PC-3 (cell line): ENCODE measurements at places on chromosomes 3 and 15. TPM values are rescaled to one million over a fixed set of nuclear protein-coding genes. Genes with fewer than 3 reads are reported as not detected.

The SEMA3F gene
- 47.3 and 50.5 TPM in 2 replicates for total RNA-seq

The MAPKAPK3 gene
- 142 and 174 TPM in 2 replicates for total RNA-seq

The NLGN1 gene
- 0.77 and 0.92 TPM in 2 replicates for total RNA-seq

The GOLGA6D gene
- not detected in 2 replicates for total RNA-seq

The NOX5 gene
- total RNA-seq: 237 and 339 TPM in 2 replicates

The CEMIP gene
- total RNA-seq: 3.1 and 4.0 TPM in 2 replicates

The LRRC15 gene
- total RNA-seq: 0.29 and 0.36 TPM in 2 replicates

The GOLGA6B gene
- 0.11 TPM in 1 of 2 replicates, not detected in the other for total RNA-seq

DNA sequence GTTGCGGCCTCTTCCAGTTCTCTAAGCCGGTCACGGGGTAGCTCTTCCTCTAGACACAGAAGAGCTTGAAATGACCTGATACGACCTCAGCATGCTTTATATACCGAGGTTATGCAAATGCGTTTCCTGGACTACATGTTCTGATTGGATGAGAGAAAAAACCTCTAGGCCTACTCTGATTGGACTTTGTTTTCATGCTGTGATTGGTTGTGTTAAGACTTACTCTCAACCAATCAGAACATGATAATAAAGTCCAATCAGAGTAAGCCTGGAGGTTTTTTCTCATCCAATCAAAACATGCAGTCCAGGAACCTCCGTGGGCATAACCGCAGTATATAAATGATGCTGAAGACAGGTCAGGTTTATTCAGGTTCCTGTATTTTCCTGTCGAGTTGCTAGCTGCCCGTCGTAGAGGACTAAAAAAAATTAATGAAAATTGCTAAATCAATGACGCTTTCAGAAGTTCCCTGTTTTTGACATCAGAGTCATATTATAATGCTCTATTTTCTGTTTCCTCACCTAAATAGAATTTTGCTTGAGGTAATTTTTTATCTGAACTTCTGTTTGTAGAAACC lies 177.4 kb downstream of the POTEB3 start:
- peak; percentile 1 for DNase-seq

- DNase-seq: peak; percentile 77
Measured at GRCh38 chr15:74053941-74054529, 28.3 kb downstream of the GOLGA6A start.

DNA sequence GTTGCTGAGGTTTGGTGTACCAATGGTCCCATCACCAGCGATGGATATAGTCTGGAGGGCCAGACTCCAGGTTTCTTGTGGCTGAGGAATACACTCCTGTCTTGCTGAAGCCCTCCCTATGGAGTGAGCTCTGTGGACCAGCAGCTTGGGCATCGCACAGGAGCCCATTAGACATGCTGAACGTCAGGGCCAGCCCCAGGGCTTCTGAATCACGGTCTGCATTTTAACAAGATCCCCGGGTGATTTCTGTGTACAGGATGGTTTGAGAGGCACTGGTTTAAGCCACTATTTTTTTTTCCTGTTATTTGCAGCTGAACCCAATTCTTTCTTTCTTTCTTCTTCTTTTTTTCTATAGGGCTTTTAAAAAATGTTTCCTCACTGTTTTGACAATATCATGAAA lies 69.5 kb upstream of the XCR1 start:
- DNase-seq: no peak

DNA sequence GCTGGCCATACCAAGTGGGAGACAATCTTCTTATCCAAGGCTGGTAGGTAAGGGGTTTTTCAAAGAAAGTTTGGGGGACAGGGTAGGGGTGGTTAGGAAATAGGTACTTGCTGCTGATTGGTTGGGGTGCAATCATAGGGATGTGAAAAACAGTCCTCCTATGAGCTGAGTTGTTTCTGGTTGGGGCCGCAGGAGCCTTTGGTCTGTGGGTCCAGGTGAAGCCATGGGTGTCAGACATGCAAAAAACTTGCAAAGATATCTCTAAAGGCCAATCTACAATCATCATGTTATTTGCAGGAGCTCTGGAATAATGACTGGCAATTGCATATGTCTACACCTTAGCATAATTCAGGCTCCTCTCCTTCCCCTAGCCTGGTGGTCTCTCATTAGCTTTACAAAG lies 982.3 kb downstream of the DIPK2A start:
- DNase-seq: no peak

DNA sequence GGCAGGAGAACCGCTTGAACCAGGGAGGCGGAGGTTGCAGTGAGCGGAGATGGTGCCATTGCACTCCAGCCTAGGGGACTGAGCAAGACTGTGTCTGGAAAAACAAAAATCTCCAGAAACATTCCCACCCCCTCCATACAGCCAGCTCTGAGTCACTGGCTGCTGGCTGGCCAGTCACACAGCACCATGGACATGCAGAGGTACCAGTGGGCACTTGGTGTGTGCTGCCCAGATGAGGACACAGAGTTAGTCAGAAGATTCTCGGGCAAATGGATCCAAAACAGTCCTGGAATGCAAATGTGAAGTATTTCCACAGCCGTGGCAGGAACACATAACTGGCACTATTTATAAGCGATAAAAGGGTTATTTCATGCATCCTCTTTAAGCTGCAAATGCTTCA lies 44.6 kb downstream of the BDH1 start:
- DNase-seq: peak; percentile 44

DNA sequence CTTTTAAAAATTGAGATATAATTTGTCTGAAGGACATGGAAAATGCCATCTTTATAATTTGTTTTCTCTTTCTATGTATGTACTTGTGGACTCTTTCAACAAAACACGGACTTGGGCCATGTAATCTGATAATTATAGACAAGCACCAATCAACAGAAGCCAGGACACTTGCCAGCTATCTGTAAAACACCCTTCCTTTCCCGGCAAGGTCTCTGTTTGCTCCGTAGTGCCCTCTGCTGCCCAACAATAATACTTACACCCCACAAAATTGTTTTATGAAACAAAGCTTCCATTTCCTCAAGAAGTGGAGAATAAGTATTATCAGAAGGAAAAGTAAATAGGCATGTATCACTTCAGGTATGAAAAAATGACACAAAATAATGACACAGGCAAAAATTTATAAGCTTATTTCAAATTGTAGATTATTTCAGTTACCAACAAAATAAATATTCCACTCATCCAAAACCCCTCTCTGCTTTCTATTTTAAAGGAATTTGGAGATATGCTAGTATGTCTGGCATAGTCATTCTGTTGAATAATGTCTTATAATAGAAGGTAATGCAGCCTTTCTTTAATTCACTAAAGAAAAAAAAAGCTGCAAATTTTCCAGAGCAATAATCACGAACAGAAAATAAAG lies 32.8 kb downstream of the MYH15 start:
- peak; percentile 78 for DNase-seq

- DNase-seq: no peak
Measured at GRCh38 chr15:59312205-59312604, 60.5 kb downstream of the MYO1E start.

GRCh38 chr15:69489073-69489571 lies 36.5 kb downstream of the RPLP1 start:
- DNase-seq: peak; percentile 13

DNA sequence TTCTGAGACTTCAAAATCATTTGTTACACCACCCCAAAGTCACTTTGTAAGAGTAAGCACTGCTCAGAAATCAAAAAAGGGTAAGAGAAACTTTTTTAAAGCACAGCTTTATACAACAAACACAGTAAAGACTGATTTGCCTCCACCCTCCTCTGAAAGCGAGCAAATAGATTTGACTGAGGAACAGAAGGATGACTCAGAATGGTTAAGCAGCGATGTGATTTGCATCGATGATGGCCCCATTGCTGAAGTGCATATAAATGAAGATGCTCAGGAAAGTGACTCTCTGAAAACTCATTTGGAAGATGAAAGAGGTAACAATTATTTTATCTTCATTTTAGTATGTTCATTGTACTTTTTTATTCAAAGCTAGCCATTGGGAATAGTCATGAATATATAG lies 32.6 kb downstream of the BLM start:
- DNase-seq: no peak

DNA sequence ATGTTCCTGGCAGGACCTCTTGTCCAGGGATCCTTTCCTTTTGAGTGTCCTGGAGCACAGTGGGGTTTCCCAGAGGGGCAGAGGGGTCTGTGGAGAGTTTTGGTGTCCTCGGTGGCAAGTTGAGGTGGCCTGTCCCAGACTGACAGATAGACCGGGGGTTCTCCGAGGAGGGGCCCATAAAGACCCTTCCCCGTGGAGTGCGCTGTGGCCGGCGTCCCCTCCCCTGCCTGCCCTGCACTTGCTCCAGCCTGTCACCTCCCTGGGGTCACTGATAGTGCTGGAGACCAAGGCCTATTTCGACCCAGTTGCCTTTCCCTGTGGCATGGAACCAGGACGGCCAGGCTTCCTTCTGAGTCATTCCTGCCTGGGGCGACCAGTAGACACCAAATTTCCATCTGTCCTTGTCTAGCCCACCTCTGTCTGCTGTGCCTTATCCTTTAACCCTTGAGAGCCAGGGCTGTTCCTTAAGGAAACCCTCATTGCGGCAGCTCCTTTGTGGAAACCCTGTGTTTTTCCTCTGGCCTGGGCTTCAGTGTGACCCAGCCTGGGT lies 2.9 kb downstream of the MUC4 start:
- no peak for DNase-seq

- peak; percentile 58 for DNase-seq
Measured at GRCh38 chr3:102181175-102181920, 253.5 kb upstream of the ZPLD1 start.

DNA sequence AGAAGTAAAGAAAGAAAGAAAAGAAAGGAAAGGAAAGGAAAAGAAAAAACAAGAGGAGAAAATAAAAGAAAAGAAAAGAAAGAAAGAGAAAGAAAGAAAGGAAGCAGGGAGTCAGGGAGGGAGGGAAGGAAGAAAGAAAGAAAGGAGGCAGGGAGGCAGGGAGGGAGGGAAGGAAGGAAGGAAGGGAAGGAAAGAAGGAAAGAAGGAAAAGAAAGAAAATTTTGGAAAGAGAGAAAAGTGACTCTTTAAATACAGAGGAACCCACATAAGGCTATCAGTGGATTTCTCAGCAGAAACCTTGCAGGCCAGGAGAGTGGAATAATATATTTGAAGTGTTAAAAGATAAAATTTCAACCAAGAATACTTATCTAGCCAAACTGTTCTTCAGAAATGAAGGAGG lies 44.2 kb upstream of the GNB4 start:
- DNase-seq: no peak

GRCh38 chr15:66715181-66715624 lies 13.2 kb downstream of the SMAD6 start:
- no peak for DNase-seq

DNA sequence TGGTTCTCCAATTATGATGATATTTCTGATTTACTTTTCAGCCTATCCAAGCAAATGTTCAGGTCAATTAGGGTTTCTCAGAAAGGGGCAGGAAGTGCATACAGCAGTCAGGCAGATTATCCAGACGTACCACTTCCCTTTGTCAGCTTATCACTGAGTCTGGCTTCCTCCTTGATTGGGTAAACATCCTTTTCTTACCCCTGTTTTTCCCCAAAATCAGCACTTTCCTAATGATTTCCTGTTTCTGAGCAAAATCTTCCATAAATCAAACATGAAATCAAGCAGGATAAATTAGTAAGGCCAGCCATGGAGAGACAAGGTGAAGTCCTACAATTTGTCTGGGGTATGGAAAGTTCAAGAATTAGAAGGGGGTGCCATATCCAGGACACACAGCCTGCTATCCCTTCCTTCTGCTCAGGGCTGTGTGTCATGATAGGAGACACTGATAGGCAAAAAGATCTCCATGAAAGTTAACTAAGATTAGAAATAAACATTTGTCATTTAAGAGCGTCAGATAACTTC lies 29.0 kb downstream of the ADIPOQ start:
- DNase-seq: no peak

DNA sequence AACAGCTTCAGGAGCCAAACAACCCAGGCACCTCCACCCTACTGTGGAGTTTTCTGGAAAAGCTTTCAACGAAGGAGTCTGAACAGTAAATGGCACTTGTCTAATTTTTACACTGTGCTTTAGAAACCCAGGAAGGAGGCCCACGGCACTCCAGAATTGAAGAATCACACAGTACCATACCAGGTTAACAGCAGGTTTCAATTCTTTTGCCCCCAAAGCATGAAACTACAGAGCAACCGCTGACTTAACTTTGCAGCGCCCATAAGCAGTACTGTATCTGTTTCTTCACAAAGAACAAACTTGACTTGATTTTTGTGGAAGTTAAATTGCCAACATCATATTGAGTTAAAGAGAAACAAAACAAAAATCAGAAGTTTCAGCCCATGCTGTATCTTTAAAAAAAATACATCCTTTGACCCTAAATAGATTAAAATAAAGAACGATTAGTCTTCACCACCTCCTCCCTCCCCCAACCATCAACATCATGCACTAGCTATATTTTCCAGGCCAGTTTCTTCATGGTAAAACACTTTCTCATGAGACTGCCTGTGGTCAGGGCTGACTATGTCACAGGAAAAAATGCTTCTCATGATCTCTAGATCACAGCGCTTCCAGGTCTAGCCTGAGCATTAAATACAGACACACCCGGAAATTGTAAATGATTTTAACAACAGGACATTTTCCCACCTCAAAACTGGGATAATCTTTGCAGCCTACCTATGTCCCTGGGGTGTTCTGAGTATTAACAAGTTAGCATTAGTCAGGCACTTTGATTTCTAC lies 456.3 kb downstream of the FOXP1 start:
- no peak for DNase-seq

- DNase-seq: peak; percentile 83
Measured at GRCh38 chr3:119891944-119892721, 110.2 kb downstream of the NR1I2 start.

DNA sequence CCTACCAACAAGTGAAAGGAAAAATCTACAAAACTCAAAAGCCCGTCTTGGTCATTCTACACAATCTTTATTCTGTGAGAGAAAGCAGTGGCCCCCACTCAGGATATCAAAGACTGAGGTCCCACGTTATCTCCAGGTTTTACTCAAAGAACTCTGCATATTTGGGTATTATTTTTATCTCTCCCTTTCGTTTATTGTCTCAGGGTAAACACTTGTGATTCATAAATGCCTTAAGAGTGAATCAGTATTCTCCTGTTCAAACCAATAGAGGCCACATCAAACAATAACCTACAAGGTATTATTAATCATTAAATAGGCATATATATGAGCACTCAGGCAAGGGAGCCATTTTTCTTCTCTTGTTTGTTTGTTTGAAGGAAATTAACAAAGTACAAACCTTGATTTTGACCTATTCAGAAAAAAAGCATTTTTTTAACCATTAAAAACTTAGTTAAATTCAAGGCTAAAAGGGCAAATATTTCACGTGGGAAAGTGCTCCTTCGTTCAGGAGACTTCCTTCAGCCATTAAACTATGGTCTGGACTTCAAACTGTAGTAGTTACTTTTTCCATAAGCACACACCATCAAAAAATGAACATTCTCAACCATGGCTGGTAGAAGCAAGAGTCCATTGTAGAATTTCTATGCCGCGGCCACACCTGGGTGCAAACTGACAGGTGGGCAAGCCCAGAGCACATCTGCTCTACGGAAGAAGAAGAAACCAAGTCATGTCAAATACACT lies 13.9 kb upstream of the HES1 start:
- peak; percentile 88 for DNase-seq

DNA sequence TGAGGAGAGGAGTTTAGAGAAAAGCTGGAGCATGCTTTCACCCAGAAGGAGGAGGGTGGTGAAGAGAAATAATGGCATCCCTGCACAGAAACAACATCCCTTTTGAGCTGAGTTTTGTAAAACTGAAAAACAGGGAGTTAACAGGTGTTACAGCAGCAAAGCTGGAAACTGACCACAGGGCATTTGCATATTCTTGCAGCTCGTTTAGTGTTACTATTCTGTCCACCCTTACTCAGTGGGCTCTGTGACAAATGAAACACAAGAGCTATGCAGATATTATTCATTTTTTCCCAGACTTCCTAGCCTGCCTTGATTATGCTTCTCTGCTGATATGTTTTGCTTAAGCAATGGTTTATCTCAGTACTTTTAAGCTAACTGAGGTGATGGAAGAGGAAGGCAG lies 272.0 kb downstream of the NEK10 start:
- no peak for DNase-seq
